ENCODE measurements at places on chromosomes 2 and 18.
A peak's percentile ranks its signal among the peaks of the same experiment; 100 is the strongest.

DNA sequence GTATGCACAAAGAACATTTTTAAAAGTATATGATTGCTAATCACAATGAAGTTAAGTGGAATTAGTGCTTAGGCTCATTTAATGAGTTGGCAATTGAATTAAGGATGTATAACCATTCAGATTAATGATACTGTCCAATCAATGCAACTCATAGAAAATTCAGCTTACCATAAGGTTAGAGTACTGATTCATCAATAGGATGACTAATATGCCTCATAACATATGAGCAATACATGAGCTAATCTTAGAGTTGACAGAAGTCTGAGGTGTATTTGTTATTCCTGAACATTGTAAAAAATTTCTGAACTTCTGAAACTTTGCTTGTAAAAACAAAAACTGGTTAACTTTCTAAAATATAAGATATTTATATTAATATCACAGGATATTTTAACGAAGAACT, 118.3 kb upstream of the NETO1 start:
- no peak for DNase-seq

GRCh38 chr2:10647441-10647840, 42.3 kb downstream of the NOL10 start:
- DNase-seq = no peak

DNA sequence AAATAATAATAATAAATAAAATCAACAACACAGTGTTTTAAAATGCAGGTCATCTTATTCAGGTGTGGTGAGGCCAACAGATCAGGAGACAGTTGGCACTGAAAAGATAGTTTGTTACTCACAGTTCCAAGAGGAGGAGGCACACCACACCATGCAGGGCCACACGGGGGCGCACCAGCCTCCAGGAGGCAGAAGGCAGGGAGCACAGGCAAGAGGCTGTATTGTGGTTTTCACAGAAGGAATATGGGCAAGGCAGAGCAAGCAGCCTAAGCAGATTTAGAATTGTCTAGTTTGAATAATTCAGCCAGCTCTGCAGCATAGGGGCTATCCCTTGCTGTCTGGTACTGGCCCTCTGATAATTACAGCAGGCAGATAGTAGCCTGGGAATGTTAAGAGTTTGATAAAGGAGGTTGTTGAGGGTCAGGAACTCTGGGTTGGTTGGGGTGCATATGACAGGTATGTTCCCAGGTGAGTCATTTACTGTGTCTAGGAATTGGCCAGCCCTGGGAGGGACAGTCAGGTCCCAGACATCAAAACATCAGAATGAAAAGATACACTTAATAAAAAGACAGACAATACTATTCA, 31.3 kb downstream of the KIAA2012 start:
- DNase-seq = peak; percentile 37

- DNase-seq = no peak
Measured at GRCh38 chr18:46624127-46624526, 32.9 kb downstream of the LOXHD1 start.

GRCh38 chr18:23283916-23284430, 148.7 kb downstream of the CABLES1 start:
- DNase-seq = no peak

GRCh38 chr18:8938817-8939216, 163.7 kb upstream of the NDUFV2 start:
- DNase-seq = no peak

- DNase-seq = no peak
Measured at GRCh38 chr2:152481881-152482583, 147.1 kb downstream of the FMNL2 start.
